ENCODE measurements at places on chromosomes 3 and 15.

GRCh38 chr15:60994963-60995475 is 234.1 kb downstream of the RORA start:
- no peak for DNase-seq

GRCh38 chr3:120566243-120566975 is 29.7 kb upstream of the NDUFB4 start:
- no peak for DNase-seq

GRCh38 chr3:29397406-29397805 is 116.5 kb downstream of the RBMS3 start:
- no peak for DNase-seq

- DNase-seq: no peak
Measured at GRCh38 chr15:80514071-80514780, 110.0 kb downstream of the ARNT2 start.

DNA sequence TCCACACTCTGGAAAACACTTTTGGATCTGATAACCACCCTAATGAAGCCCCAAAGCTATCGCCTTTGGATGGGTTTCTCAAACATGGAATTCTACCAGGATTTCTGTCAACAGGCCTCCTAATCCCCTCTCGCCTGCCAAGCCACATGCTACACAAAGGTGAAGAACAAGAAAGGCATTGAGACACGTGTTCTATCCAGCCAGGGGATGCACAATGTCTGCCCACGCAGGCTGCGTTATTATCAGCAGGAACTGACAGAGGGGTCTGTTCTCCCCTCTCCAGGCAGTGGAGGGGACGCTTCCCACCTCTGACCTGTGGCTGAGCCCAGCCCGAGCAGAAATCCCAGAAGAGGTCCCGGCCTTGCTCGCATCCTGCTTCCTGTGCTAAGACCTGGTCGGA is 45.4 kb upstream of the THBS1 start:
- no peak for DNase-seq

- DNase-seq: no peak
Measured at GRCh38 chr15:66873856-66874255, 171.8 kb downstream of the SMAD6 start.

DNA sequence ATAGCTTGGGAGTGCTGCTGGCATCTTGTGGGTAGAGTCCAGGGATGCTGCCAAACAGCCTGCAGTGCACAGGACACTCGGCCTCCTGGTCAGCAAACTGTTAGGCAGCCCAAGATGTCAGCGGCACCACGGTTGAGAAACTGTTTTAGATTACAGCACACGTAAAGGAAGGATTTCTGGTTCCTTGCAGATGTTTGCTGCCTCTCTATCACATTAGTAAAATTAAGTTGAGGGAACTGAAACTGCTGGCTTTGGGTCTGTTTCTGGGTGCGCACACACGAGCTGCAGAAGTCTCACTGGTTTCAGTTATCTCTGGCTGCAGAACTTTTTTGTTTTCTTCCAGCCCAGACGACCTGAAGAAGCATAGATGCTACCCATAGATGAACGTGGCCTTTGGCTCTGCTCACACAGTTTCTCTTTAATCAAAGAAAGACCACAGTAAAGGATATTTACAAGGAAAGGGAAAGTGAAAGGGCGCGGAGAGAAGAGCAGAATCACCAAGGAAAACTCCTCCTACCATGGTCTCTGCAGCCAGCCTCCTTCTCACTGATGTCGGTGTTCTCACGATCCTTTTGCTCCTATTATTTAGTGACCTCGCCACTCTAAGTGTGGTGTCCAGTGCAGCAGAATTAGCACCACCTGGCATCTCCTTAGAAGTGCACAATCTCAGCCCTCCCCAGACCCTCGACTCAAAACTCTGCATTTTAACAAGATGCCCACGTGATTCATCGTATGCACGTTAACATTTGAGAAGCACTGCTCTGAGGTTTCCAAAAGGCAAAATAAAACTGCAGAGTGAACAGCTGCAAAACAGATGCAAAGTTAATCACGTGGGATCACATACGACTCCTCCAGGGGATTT is 50.6 kb upstream of the AKAP13 start:
- DNase-seq: peak; percentile 56

DNA sequence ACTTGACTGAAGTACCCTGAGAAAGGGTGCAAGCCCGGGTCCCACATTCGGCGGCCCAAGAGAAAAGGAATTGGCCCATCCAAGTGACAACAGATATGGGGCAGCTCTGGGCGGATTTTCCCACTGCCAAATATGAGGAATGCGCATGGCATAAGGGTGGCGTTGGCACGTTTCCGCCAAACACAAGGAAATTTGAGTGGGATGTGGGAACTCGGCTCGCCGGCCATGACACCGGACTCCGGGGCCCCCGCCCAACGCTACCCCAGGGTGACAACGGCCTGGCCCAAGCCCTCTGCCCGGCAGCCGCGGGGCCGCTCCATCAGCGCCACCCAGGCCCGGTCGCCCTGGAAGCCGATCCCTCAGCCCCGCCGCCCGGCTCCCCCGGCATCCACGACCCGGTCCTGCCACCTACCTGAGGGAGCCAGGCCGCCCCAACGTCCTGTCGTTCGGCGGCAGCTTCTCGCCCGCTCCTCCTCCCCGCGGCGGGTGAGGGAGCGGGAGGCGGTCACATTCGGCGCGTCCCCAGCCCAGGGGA is 449 bp downstream of the RAF1 start:
- no peak for DNase-seq

DNA sequence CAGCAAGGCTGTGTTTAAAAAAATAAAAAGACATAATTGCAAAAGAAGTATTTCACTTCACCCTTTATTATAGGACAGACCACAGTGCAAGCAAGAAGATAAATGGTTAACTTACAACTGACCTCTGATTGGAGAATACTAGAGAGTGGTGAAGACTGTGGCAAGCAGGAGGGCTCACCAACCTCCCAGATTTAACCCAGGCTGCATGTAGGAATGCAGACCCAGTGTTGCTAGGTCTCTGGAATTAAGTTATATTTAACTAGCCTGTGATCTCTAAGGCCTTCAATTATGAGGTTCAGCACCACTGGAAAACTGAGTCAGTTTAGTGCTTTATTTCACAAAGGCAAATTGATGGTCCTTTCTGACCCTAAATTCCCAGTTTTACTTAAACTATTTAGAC is 436.6 kb downstream of the LPP start:
- DNase-seq: no peak

GRCh38 chr15:52537459-52537858 is 8.8 kb upstream of the MYO5A start:
- no peak for DNase-seq
